ENCODE measurements at places on chromosomes 4 and X. TPM values are rescaled to one million over a fixed set of nuclear protein-coding genes. Genes with fewer than 3 reads are reported as not detected.

- H3K4me3 ChIP-seq, result no peak overlapping the region
- no peak overlapping the region for H3K27ac ChIP-seq
- H3K4me1 ChIP-seq, result no peaks in the 10 kb centered on the region
- H3K36me3 ChIP-seq, result no peaks in the 10 kb centered on the region
These were observed 172.0 kb downstream of the AASDH start for GRCh38 chr4:56215141-56215783.

The XPNPEP2 gene
- total RNA-seq, result 3.5 TPM

DNA sequence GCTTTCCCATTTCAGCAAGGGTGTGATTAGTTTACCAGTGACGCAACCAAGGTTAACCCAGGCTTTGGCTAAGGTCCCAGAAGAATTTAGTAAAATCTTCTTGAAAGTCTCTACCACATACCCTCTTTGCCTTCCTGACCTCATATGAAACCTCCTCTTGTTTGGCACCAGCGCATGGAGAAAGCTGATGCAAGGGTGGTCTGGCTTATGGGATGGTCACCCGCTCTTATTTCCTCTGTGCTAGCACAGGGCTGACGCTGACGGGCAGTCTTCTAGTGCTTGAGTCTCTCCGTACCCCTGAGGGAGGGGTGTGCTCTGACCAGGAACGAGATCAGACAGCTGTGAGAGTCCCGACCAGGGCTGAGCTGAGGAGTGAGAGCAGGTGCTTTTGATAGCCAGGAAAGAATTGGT, 137.6 kb downstream of the TENM3 start:
- H3K36me3 ChIP-seq, result no peaks in the 10 kb centered on the region
- DNase-seq, result no peak
- H3K27me3 ChIP-seq, result no peaks in the 10 kb centered on the region
- no peak overlapping the region for H3K27ac ChIP-seq

GRCh38 chrX:22922961-22923360, 76.8 kb upstream of the DDX53 start:
- no peaks in the 10 kb centered on the region for H3K36me3 ChIP-seq
- no peak for DNase-seq
- H3K4me3 ChIP-seq, result no peak overlapping the region
- no peak overlapping the region for H3K27ac ChIP-seq
- H3K4me1 ChIP-seq, result no peaks in the 10 kb centered on the region

The RS1 gene
- not detected for total RNA-seq

DNA sequence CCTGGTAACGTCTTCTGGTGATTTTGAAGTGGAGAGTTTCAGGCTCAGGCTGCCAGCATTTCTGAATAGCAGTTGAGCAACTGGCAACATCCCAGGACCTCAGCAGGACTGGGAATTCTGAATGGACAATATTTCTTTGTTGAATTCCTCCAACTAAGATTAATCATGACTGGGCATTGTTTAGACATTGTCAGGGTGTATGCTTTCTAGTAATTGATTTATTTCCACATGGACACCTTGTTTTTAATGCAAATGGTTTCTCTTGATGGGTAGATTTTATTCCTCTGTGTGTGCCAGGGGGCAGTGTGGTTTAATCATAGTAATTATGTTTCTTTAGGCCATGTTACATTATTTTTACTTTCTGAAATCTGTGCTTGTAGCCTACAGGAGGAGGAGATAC, 1004.7 kb upstream of the LCORL start:
- no peaks in the 10 kb centered on the region for H3K36me3 ChIP-seq
- no peaks in the 10 kb centered on the region for H3K4me1 ChIP-seq
- DNase-seq, result no peak
- no peaks in the 10 kb centered on the region for H3K27me3 ChIP-seq

DNA sequence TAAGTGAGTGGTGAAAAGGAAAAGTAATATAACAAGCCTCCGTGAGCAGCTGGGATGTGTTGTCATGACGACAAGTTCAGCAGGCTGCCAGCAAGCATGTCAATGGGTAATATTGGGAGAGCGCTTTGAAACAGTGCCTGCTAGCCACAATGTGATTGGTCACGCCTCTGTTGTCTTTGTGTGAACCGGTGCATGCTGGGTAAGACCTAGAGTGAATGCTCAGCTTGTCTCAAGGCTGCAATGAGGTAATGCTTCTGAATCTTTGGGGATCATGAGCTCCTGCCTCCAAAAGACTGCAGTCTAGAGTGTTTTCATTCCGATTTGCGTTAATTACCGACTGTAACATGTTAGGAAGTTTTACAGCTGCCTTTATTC, 54.9 kb downstream of the STOX2 start:
- H3K27me3 ChIP-seq, result no peaks in the 10 kb centered on the region
- peak; percentile 81 for DNase-seq
- peak overlapping the region; percentile 83 for H3K27ac ChIP-seq

- no peak overlapping the region for H3K27ac ChIP-seq
- no peak for DNase-seq
- H3K4me1 ChIP-seq, result no peaks in the 10 kb centered on the region
- H3K4me3 ChIP-seq, result no peak overlapping the region
These were observed 37.0 kb downstream of the IRS4 start for GRCh38 chrX:108699368-108699767.

- no peak for DNase-seq
- no peaks in the 10 kb centered on the region for H3K36me3 ChIP-seq
- no peaks in the 10 kb centered on the region for H3K4me1 ChIP-seq
- no peaks in the 10 kb centered on the region for H3K27me3 ChIP-seq
- H3K4me3 ChIP-seq, result no peak overlapping the region
These were observed 40.7 kb upstream of the CITED1 start for GRCh38 chrX:72346302-72346949.

The FDCSP gene
- not detected for total RNA-seq

DNA sequence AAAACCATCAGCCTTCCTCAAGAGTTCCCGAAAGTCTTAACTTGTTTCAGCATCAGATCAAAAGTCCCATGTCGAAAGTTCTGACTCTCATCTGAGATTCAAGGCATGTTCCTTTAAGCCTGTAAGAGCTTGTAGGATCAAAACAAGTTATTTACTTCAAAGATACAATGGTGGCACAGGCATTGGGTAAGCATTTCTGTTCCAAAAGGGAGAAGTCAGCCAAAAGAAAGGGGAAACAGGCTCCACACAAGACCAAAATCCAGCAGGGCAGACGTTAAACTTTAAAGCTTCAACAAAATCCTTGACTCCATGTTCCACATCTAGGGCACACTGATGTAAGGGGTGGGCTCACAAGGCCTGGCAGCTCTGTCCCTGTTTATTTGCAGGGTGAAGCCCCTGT, 91.7 kb downstream of the FHDC1 start:
- DNase-seq, result no peak
- H3K4me1 ChIP-seq, result no peaks in the 10 kb centered on the region
- H3K4me3 ChIP-seq, result no peak overlapping the region
- H3K27ac ChIP-seq, result no peak overlapping the region
- H3K27me3 ChIP-seq, result no peaks in the 10 kb centered on the region
- H3K36me3 ChIP-seq, result no peaks in the 10 kb centered on the region

DNA sequence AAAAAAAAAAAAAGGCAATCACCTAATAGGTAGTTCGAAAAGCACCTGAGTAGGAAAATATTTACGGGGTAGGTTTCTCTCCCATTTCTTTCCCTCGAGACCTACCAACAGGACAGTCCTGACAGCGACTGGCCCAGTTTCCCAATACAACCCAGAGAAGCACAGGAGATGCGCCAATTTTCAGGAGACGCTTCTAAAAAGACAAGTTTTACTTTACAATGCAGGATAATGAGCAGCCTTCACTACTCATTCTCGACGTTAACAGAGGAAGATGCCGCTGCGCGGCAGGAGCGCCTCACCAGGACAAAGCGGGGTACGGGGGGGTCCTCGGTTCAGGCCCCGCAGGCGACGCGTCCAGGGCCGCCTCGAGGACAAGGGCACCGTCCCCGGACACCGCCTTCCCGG, 708 bp downstream of the BCLAF3 start:
- DNase-seq, result no peak
- H3K27me3 ChIP-seq, result no peaks in the 10 kb centered on the region
- H3K36me3 ChIP-seq, result no peaks in the 10 kb centered on the region

The HPSE gene
- total RNA-seq, result 1.0 TPM

DNA sequence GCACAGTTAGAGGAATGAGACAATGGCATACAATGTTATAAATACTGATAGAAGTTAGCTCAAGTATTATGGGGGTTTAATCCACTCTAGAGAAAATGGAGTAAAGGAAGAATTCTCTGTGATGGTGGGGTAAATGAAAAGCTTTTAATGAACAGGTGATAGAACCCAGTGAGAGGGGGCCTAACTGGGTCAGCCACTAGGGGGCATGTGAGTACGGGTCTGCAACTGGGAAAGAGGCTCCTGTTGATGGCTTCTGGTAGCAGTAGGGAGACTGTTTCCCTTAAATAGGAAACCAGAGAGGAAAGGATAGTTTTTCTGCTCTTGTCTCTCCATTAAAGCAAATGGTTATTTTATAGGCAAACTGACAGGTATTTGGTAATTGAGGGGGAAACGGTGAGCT, 132.8 kb upstream of the GPR101 start:
- H3K4me3 ChIP-seq, result no peak overlapping the region
- H3K36me3 ChIP-seq, result no peaks in the 10 kb centered on the region
- DNase-seq, result no peak
- no peaks in the 10 kb centered on the region for H3K27me3 ChIP-seq
- H3K27ac ChIP-seq, result no peak overlapping the region

Measured in right atrium auricular region (tissue), 2 donors.